ENCODE measurements at places on chromosomes 1 and 21. TPM values are rescaled to one million over a fixed set of nuclear protein-coding genes. Genes with fewer than 3 reads are reported as not detected.

The PLCH2 gene
- 0.05 TPM for polyA plus RNA-seq

The CD247 gene
- 1.9 TPM for polyA plus RNA-seq

The SSX2IP gene
- polyA plus RNA-seq = 2.2 TPM

The KRTAP12-2 gene
- polyA plus RNA-seq = not detected

The CYP4X1 gene
- 1.3 TPM for polyA plus RNA-seq

The RHOU gene
- polyA plus RNA-seq = 5.7 TPM

The PAX7 gene
- polyA plus RNA-seq = 1.7 TPM

The RPE65 gene
- not detected for polyA plus RNA-seq

The CD48 gene
- 0.35 TPM for polyA plus RNA-seq

The ACAP3 gene
- polyA plus RNA-seq = 15.5 TPM

The KIF21B gene
- polyA plus RNA-seq = 0.10 TPM

The PROK1 gene
- 15.0 TPM for polyA plus RNA-seq

The RSBN1 gene
- polyA plus RNA-seq = 4.6 TPM

The CCDC185 gene
- polyA plus RNA-seq = not detected

The PRRX1 gene
- 64.1 TPM for polyA plus RNA-seq

The METTL25B gene
- polyA plus RNA-seq = 31.5 TPM

The SPATA21 gene
- polyA plus RNA-seq = 0.44 TPM

The PRXL2B gene
- 1.8 TPM for polyA plus RNA-seq

The MYBPH gene
- polyA plus RNA-seq = 39.1 TPM

The RXFP4 gene
- not detected for polyA plus RNA-seq

The TTC39A gene
- 3.2 TPM for polyA plus RNA-seq

The NTMT2 gene
- not detected for polyA plus RNA-seq

The E2F2 gene
- polyA plus RNA-seq = 0.05 TPM

The GJA4 gene
- polyA plus RNA-seq = 11.6 TPM

The TEX38 gene
- polyA plus RNA-seq = 0.08 TPM

The ATP13A2 gene
- 17.3 TPM for polyA plus RNA-seq

The C1orf122 gene
- 109 TPM for polyA plus RNA-seq

The GOLT1A gene
- polyA plus RNA-seq = 0.30 TPM

The S100A3 gene
- polyA plus RNA-seq = 6.6 TPM

The COL24A1 gene
- polyA plus RNA-seq = 0.03 TPM

The AMY1A gene
- polyA plus RNA-seq = not detected

The RAB42 gene
- 0.34 TPM for polyA plus RNA-seq

The CA6 gene
- not detected for polyA plus RNA-seq

The CRTC2 gene
- polyA plus RNA-seq = 54.6 TPM

The FASLG gene
- polyA plus RNA-seq = not detected

The PINK1 gene
- polyA plus RNA-seq = 218 TPM

The NASP gene
- polyA plus RNA-seq = 37.9 TPM

The NUP210L gene
- polyA plus RNA-seq = not detected

The TRIM58 gene
- 0.04 TPM for polyA plus RNA-seq

The C1orf174 gene
- polyA plus RNA-seq = 32.2 TPM

The NSUN4 gene
- polyA plus RNA-seq = 9.4 TPM

The RGSL1 gene
- not detected for polyA plus RNA-seq

The PTCH2 gene
- polyA plus RNA-seq = 0.55 TPM

The TIE1 gene
- polyA plus RNA-seq = 19.7 TPM
